Activated naive CD4-positive, alpha-beta T cell (primary cell): ENCODE measurements at places on chromosomes 11 and 22.

DNA sequence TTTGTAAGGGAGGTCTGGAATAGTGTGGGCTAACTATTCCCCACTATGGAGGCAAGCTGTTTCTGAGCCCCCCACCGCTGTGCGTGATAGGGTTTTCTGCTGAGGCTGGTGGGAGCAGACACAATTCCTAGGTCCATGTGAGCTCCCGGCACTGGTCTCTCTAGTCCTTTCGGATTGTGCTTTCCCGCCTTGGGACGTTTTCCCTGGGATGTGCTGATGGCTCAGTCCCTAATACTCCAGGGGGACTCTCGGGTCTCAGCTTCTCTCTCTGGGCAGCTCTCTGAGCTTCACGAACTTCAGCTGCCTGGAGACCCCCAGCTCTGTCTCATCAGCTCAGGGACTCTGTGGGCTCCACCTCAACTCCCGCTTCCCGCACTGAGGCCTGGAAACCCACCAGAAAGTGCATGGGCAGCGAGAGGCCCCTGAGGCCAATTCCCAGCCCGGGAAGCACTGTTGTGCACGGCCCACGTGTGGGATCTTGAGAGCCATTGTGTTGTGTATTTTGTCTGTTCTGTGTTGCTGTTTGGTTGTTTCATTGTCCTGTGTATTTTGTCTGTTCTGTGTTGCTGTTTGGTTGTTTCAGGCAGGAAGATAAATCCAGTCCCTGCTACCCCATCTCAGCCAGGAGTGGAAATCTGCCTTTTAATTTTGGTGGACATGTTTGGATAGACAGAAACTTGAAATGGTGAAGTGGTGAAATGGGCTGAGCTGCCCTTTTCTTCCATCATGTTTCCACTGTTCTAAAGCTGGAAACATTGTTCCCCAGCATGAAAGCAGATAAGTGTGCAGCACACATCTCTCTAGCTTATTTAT lies 12.7 kb upstream of the TNNT3 start:
- DNase-seq = no peak

DNA sequence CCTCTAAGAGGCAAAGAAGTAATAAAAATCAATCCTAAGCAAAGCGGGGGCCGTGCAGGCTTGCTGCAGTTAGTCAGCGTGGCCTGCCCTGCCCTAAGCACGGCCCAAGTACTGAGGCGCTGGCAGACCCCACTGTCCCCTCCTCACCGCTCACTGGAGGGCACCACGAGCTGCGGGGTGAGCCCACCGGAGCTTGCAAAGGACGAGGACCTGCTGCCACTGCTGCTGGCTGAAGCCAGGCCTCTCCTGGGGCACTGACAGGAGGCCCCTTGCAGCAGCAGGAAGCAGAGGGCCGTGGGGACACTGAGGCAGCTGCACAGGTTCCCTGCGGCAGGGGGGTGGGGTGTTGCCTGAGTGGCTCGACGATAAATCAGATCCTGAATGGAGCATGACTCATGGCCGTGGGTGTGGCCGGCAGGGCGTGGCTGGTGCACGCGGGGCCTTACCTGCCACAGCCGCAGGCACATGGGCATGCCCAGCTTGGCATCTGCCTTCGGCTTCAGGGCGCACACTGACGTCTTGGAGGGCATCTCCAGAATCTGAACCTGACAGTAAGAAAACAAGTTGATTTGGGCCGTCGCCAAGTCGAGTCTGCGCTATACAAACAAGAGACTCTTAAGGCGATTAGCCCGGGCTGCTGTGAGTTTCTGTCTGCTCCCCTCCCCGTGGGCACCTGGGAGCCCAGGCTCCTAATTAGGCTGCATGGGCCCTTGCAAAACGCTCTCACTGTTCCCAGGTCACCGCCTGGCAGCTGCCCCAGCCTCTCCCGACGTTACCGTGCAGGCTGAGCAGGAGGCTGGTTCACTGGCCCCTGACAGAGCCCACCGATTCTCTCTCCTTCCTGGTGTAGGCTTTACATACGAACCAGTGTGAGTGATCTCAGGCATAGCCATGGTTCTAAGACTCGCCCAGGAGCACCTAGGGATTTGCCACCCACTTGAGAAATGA lies 45.9 kb downstream of the TBX1 start:
- DNase-seq = no peak

- no peak for DNase-seq
Observed at GRCh38 chr22:49760630-49761571, 66.8 kb downstream of the BRD1 start.

- DNase-seq = no peak
Observed at GRCh38 chr11:118596224-118597146, 10.9 kb upstream of the PHLDB1 start.

- no peak for DNase-seq
Observed at GRCh38 chr22:38314933-38315822, 2.1 kb downstream of the CSNK1E start.

GRCh38 chr11:119470317-119471291 lies 47.6 kb upstream of the THY1 start:
- no peak for DNase-seq

DNA sequence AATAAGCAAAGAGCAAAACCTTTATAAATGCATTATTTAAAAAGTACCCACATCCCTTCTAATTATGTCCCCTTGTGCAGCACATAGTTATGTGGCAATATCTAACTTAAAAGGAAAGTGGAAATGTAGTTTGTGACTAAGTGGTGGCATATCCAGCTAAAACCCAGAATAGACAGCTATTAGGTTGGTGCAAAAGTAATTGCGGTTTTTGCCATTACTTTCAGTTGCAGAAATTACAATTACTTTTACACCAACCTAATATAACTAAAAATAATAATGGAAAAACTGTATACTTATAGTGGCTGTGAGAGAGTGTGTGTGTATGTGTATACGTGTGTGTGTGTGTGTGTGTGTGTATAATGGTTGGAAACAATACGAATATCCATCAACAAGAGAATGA lies 1108.1 kb upstream of the CNTN5 start:
- no peak for DNase-seq

- no peak for DNase-seq
Observed at GRCh38 chr22:25762147-25762546, 20.2 kb downstream of the MYO18B start.

GRCh38 chr11:3836903-3837302 lies 3.9 kb downstream of the RHOG start:
- peak; percentile 28 for DNase-seq

DNA sequence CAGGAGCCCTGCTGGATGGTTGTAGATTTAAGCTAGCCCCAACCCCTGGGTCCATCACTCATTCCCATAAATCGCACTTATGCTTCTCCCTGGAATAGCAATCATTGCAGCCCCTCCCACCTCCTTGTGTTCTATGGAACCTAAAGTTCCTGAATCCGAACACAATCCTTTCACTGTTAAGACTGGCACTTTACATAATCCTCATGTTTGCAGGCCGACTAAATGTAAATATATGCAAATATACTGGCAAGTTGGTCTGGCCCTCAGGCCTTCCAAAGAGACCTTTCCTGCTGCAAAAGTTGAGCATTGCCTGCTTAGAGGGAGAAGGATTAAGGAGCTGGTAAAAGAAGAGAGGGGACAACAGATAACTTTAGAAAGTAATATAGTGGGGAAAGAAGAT lies 892.9 kb downstream of the OPCML start:
- DNase-seq = no peak

GRCh38 chr22:19632668-19633148 lies 81.6 kb upstream of the SEPTIN5 start:
- no peak for DNase-seq

DNA sequence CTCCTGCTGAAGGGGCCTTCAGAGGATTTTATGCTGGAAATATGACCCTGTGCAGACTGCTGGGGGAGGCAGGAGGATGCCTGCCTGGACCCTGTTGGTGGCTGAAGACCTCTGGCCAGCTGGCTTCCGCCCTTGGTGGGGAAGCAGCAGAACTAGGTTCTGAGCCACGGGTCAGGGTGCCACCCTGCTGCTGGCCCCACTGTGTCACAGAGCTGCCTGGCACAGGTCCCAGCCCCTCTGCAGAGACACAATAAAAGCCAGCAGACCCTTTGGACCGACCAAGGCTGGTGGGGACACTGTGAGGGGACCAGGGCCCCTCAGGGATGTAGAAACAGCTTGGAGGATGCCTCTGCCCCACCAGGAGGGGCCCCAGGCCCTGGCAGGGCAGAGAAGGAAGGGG lies 6.9 kb upstream of the SREBF2 start:
- DNase-seq = no peak

GRCh38 chr11:69803604-69804218 lies 15.5 kb downstream of the FGF3 start:
- DNase-seq = no peak

DNA sequence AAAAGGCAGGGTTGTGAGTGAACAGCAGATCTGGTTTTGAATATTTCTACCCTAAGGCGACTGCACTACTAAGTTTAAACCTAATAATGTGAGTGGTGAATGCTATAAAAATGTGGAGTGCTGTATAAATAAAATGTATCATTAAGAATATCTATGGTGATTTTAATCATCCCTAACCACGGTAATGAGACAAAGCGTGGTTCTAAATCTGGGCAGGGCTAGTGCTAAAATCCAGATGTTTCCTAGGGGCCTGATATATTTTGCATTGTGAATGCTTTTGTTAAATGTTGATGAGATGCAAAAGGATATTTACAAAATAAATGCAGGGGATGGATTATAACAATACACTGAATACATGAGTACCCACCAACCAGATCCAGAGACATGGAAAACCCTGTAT lies 58.1 kb downstream of the TSPAN18 start:
- no peak for DNase-seq

GRCh38 chr22:35732116-35732515 lies 14.4 kb downstream of the APOL5 start:
- no peak for DNase-seq

DNA sequence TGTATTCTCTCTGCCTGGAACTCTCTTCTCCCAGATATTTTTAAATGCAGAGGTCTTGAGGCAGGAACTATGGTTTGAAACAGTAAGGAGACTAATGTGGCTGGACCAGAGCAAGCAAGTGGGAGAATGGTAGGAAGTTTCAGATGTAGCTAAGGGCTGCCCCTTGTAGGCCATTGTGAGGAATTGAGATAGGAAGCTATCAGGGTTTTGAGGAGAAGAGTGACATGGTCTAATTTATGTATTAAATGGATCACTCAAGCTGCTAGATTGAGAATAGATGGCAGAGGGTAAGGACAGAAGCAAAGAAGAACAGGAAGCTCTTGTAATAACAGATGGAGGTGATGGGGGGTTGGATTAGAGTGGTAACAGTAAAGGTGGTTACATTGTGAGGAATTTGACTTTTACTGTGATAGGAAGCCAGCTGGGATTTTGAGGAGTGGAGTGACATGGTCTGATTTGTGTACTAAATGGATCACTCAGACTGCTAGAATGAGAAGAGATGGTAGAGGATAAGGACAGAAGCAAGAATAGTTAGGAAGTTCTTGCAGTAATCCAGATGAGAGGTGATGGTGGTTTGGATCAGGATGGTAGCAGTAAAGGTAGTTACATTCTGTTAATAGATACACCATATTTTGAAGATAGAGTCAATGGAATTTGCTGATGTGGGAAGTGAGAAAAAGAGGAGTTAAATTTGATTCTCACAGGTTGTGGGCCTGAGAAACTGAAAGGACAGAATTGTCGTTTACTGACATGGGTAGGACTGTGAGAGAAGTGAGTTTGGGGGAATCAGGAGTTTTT lies 63.0 kb downstream of the HIPK3 start:
- DNase-seq = no peak

DNA sequence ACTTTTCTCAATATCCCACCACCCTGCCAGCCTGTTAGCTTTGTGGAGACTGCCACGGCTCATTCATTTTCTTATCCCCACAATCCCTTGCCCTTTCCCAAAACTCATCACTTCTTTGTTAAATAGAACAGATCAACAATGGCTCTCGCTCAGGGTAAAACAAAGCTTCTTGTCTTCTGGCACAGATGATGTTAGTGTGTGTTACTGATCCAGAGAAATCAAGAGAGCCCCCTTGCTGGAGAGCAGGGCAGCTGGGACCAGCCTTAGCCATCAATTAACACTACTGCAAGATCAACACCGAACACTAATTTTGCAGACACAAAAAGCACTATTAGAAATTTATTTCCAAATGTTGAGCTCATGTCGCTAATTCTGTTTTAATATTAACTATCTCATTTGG lies 420.9 kb downstream of the TENM4 start:
- DNase-seq = no peak

- no peak for DNase-seq
Observed at GRCh38 chr11:32454993-32455392, 19.7 kb upstream of the WT1 start.

GRCh38 chr22:23263651-23264555 lies 83.6 kb downstream of the BCR start:
- no peak for DNase-seq

GRCh38 chr22:34763496-34763895 lies 302.5 kb upstream of the ISX start:
- DNase-seq = no peak

GRCh38 chr22:36828815-36829214 lies 12.0 kb upstream of the PVALB start:
- DNase-seq = no peak

GRCh38 chr11:7168741-7168990 lies 79.9 kb downstream of the RBMXL2 start:
- no peak for DNase-seq

DNA sequence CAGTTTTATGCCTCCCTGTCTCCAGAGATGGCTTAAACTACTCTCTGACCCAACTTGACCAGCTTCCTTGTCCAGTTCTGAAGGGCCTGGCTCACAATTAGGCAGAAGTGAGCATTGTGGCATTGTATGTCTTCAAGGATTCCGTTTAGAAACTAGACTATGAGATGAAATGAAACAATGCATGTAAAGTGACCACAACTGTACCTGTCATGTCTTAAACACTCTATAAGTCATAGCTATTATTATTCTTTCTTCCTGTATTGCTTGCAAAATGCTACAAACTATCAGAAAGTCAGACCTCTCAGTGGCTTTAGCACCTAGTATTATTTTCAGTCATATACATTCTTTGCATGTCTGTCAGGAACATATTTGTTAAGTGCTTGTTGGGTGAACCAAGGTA lies 127.9 kb upstream of the MTMR2 start:
- no peak for DNase-seq

DNA sequence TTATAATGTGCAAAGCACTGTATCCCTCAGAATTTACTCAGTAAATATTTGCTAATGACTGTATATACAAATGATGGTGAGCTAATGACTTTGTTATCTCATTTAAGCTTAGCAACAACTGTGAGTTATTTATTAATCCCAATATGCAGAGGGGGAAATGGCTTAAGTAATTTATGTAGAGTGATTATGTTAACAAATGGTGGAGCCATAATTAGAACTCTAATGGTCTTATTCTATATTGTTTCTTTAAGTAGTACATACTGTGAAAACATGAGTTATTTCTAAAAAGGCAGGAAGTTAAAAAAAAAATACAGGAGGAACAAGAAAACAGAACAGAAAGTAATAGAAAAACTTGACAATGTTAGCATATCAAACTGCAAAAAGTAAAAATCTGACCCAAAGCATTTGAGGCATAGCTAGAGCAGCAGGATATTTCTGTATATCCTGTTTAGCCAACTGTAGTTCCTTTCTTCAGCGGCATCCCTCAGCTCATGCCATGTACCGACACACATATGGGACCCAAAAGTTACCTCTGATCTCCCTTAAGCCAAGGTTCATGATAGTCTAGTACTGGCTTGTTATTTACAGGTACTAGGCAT lies 94.2 kb downstream of the FCHSD2 start:
- no peak for DNase-seq

- no peak for DNase-seq
Observed at GRCh38 chr11:15843309-15843872, 513.0 kb downstream of the SOX6 start.

- no peak for DNase-seq
Observed at GRCh38 chr11:8098879-8099278, 17.9 kb downstream of the TUB start.
